Activated CD8-positive, alpha-beta memory T cell treated with anti-CD3 and anti-CD28 coated beads for 36 hours (primary cell): ENCODE measurements at places on chromosomes 1 and 21. TPM values are rescaled to one million over a fixed set of nuclear protein-coding genes. Genes with fewer than 3 reads are reported as not detected.

Gene GLMP
- total RNA-seq = 20.6 TPM

Gene SLC19A2
- 11.7 TPM for total RNA-seq

Gene MYOG
- not detected for total RNA-seq

Gene IGSF9
- not detected for total RNA-seq

Gene RIPPLY3
- not detected for total RNA-seq
